Spleen (tissue), 13 donors: ENCODE measurements at places on chromosomes 5 and 9. TPM values are rescaled to one million over a fixed set of nuclear protein-coding genes. Genes with fewer than 3 reads are reported as not detected.

DNA sequence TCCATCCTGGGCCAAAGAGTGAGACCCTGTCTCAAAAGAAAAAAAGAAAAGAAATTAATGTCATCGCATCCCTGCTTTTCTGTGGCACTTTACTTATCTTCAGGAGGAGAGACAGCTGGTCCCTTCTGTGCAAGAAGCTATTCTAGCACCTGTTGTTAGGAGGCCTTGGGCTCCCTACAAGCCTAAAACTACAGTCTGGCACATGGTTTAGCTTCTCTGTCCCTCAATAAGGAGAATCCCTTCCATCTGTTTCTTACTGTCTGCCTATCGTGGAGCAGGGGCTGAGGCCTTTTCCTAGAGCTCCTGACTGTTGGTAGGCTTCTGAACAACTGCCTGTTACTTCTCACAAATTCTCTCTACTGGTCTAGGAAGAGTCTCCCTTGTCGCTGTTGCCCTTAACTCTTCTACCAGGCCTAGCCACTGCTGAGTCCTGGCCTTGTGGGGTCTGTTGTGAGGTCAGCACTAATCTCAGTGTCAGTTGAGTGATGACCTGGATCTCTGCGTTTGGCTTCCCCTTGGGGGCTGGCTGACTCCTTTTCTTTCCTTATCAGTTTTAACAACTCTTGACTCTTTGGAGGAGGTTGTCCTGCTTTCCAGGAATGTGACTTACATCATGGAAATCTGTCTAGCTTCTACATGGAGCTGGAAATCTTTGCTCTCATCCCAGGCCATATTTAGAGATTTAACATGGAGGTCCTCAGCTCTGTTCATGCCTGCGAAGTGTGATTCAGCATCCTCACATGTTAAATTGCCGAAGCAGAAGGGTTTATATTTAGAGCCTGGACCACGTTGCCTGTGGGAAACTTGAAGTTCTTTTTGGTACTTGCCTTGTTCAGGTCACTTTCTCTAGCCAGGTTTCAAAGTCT is 5.7 kb upstream of the GARNL3 start:
- no peak for DNase-seq
- no peak overlapping the region for H3K27ac ChIP-seq
- H3K4me1 ChIP-seq: no peaks in the 10 kb centered on the region
- H3K36me3 ChIP-seq: no peaks in the 10 kb centered on the region

ZDHHC11B gene
- total RNA-seq: 2.8 TPM

DNA sequence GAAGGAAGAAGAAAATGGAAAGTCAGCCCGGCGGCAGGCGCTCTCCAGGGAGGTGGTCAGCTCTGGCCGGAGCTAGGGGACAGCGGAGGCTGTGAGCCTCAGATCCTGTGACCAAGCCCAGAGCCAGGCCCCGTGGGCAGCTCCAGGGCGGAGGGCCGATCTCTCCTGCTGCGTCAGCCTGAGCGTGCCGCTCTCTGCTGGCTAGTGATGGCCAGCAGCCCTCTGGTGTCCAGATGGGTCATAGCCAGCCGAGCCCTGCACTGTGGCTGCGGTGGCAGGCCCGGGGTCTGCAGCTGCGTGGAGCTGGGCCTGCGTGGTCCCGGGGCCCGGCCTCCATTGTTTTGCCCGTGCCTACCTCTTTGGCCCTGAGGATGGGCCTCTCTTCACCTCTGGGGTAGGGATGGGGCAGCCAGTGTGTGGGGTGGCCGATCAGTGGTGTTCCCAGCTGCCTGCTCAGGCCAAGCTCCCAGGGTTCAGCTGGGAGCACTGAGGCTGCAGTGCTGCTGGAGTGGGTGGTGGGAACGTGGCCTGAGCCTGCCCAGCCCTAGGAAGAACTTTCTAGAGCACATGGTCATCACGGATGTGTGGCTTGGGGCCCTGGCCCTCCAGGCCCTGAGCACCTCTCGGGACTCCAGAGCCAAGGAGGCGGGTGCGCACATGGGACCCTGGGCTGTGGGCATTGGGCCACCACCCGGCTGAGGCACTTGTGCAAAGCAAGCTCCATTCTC is 17.1 kb upstream of the NRARP start:
- no peak overlapping the region for H3K4me3 ChIP-seq
- H3K36me3 ChIP-seq: no peaks in the 10 kb centered on the region
- H3K4me1 ChIP-seq: peaks cover 24% of the 10 kb centered on the region

DNA sequence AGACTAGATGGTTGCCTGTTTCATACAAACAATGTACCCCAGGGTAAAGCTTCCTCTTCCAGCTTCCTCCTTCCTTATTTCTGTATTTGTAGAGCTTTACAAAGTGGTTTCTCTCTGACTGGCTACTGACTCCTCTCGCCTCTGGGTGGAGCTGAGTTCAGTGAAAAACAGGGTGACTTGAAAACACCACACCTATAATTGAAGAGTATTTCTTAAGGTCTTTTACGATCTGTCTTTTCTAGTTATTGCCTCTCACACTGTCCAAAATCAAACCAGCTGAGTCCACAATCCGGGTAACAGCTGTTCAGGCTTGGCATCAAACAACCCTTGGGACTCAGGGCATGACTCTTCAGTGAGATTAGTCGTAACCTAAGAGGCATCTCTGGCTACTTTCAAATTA is 200.4 kb downstream of the ARRDC3 start:
- H3K27ac ChIP-seq: peak overlapping the region; percentile 90
- peaks cover 17% of the 10 kb centered on the region for H3K4me1 ChIP-seq
- no peak for DNase-seq
- H3K36me3 ChIP-seq: no peaks in the 10 kb centered on the region
- H3K27me3 ChIP-seq: no peaks in the 10 kb centered on the region
- no peak overlapping the region for H3K4me3 ChIP-seq

COL23A1 gene
- 0.98 TPM for total RNA-seq

FAM221B gene
- total RNA-seq: not detected

GRCh38 chr9:35616681-35617459 is 1.3 kb downstream of the CD72 start:
- DNase-seq: peak; percentile 94
- H3K27me3 ChIP-seq: no peaks in the 10 kb centered on the region
- H3K36me3 ChIP-seq: no peaks in the 10 kb centered on the region
- H3K4me3 ChIP-seq: peak overlapping the region; percentile 56

FAM240B gene
- total RNA-seq: not detected

GRCh38 chr5:34841816-34842215 is 2.9 kb downstream of the TTC23L start:
- H3K36me3 ChIP-seq: no peaks in the 10 kb centered on the region
- no peak overlapping the region for H3K27ac ChIP-seq
- no peak overlapping the region for H3K4me3 ChIP-seq
- peaks cover 16% of the 10 kb centered on the region for H3K4me1 ChIP-seq
- no peaks in the 10 kb centered on the region for H3K27me3 ChIP-seq

GRCh38 chr5:65967288-65968066 is 41.1 kb downstream of the ERBIN start:
- H3K27ac ChIP-seq: no peak overlapping the region
- H3K27me3 ChIP-seq: no peaks in the 10 kb centered on the region
- no peaks in the 10 kb centered on the region for H3K36me3 ChIP-seq
- H3K4me1 ChIP-seq: peaks cover 36% of the 10 kb centered on the region
- H3K4me3 ChIP-seq: no peak overlapping the region

GRCh38 chr5:95449460-95449859 is 58.3 kb downstream of the FAM81B start:
- H3K27ac ChIP-seq: no peak overlapping the region
- no peaks in the 10 kb centered on the region for H3K4me1 ChIP-seq
- H3K4me3 ChIP-seq: no peak overlapping the region

STPG3 gene
- total RNA-seq: not detected
